H7 (cell line): ENCODE measurements at places on chromosomes 11 and 22.

GRCh38 chr11:112884012-112884767, 77.0 kb upstream of the NCAM1 start:
- DNase-seq = no peak

- DNase-seq = no peak
Measured at GRCh38 chr11:122207921-122208764, 92.1 kb upstream of the BLID start.

GRCh38 chr22:24145446-24146193, 35.7 kb upstream of the SUSD2 start:
- no peak for DNase-seq

DNA sequence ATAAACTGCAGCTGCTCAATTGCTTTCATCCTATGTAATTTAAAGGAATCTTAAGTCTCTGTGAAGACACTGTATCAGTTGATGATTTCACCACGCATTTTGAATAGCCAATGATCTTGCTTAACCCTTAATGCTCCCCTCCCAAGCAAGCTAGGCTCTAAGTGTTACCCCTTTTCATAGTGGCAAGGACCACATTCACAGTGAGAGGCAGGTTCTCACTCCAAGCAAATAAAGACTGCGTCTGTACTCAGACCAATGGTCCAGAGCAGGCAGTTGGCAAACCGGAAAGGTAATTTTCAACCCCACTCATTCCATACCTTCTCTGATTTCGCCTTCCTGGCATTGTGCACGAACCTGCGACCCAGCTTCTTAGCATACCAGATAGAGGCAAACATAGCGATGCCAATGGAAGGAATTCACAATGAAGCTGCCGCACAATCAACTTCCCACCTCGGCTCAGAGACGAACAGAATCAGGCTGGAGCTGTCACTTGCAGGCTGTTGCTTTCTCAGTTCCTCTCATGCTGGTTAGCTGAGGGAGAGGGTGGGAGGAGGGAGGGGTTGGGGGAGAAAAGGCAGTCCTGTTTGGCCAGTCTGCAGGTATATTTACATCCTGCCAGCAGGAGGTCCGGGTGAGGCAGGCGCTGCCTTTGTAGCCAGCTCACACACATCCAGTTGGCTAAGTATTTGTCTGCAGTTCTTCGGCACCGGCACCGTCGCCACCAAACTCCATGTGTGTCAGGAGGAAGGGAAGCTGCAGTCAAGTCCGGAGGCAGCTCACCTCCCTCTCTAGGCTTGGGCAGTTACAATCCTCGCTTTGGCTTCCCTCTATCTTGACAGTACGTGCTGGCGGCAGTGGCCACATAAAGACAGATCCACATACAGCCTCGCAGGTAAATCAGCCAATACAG, 1151.2 kb upstream of the CCDC90B start:
- DNase-seq = peak; percentile 46

GRCh38 chr11:76135491-76135890, 70.8 kb downstream of the WNT11 start:
- no peak for DNase-seq

DNA sequence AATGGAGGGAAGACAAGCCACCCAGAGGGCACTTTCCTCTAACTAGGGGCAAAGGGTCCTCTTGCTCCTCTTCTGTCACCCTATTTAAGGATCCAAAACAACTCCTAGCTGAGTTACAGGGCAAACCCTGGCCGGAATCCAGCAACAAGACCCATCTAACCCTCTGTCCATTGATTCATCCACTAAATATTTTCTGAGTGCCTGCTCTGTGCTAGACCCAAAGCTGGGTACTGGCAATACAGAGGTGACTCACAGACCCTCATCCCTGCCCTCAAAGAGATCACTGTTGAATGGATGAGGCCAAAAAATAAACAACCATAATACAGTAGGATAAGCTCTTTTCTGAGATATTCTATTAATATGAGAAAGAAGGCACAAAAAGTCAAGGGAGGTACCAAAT, 4.3 kb upstream of the GALNT18 start:
- no peak for DNase-seq

DNA sequence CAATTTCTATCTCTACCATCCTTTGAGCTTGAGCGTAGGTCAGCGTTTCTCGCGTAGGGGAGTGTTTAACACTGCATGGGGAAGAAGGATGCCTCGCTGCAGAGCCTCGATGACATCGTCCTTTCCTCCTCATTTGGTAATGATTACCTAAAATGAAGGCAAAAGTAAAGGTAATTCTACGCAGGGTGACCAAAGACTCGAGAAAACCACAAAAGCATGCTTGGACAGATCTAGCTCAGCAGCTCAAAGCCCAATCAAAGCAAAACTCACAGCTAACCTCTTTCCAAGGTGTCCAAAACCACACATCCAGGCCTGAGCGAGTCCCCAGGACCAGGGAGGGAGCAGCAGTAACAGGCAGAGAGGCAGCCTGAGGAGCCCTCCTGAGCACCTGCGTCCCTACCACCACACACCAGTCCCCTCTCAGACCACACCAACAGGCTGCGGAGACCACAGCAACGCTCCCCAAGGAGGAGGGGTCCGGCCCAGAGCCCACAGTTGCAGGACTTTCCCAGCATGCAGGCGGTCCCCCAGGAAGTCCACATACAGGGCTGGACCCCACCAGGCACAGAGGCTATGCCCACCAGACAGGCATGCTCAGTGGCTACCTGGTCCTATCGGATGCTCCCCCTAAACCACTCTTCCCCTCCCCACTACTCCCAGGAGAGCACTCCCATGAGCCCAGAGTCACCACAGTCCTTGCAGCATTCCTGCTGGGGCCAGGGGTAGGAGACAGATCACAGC, 3.3 kb downstream of the BRD1 start:
- no peak for DNase-seq

GRCh38 chr11:75570559-75571139, 8.6 kb downstream of the SERPINH1 start:
- no peak for DNase-seq

GRCh38 chr11:96287822-96288439, 55.1 kb downstream of the MAML2 start:
- no peak for DNase-seq

GRCh38 chr11:11733246-11733747, 108.5 kb upstream of the USP47 start:
- DNase-seq = no peak

GRCh38 chr11:60710482-60710881, 11.1 kb downstream of the MS4A8 start:
- peak; percentile 58 for DNase-seq

DNA sequence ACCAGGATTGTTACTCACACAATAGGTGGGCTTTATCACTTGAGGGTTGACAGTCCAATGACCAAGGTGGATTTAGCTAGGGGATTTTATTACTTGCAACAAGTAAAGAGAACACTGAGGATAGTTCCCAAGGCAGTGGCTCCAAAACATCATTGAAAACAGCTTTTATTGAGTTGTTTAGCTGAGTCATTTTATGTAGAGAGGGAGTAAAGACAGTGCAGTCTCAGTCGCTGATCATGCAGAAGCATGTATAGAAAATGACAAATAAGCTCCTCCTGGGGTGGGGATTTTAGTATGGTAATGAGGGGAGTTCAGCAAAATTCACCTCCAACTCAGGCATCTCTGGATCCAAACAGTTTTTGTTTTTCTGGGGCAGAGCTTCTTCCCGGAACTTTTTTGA, 163.0 kb upstream of the CCDC179 start:
- no peak for DNase-seq

GRCh38 chr22:38270091-38270992, 2.5 kb downstream of the TMEM184B start:
- DNase-seq = no peak

DNA sequence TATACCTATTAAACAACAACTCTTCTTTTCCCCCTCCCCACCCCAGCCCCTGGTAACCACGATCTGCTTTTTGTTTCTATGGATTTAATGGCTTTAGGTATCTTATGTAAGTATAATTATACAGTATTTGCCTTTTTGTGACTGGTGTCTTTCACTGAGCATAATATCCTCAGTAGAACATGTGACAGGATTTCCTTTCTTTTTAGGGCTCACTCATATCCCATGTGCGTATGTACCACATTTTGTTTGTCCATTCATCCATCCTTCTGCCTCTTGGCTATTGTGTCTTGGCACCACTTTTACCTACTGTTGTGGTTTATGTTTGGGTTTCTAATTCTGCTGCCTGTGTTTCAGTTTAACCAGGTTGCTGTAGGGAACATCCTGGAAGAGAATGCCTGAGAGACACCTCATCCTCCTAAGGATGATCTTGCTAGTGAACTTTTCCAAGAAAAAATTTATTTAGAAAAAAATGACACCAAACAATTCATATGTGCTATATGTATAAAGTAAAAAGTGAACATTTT, 77.6 kb upstream of the SESN3 start:
- DNase-seq = no peak

GRCh38 chr11:83241291-83241946, 44.7 kb downstream of the CCDC90B start:
- DNase-seq = peak; percentile 33

DNA sequence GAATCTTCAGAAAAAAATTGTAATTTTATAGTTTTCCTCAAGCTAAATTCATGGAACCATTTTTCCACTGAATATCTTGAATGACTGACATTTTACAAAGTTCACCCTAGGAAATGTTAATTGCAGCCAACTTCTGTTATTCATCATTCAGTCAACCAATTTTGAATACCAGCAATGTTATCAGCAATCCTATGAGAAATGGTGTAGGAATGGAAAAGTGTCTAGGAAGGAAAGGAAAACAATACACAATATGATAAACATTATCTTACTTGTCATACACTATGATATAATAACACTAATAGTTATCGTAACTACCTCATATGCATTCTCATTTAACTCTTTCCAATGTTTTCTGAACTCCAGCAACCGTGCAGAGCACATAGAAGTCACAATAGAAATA, 790.5 kb upstream of the LRRC4C start:
- no peak for DNase-seq

- DNase-seq = no peak
Measured at GRCh38 chr22:47586038-47586437, 823.6 kb downstream of the TBC1D22A start.

DNA sequence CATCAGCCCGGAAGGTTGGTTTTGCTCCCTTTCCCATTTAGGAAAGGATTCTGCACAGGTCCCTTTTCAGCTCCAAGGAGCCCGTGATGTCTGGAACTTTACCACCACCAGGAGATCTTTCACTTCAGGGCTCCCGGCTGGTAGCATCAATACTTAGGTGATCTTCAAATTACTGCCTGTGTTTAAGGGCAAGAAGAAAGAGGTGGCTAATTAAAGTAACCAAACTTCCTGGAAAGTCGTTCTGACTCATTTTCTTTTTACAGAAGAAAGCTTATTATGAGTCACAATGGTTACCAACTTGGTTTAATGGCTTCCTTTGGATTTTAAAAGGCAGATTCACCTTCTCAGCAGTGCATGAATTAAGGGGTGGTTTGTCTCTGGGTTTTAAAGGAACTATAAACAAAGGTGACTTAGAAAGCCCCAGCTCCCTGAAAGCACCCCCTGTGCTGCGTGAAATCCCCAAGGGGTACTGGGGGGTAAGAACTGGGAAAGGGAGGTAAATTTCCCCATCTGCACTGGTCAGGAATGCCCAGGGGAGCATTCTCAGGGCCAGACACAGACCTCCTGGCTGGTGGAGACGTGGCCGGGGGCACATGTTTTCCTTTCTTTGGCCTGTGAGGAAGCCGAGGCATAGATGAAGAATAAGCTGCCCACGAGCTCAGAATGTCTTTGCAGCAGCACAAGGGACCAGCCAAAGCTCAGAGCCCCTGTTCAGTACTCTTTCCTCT, 8.8 kb downstream of the POU2F3 start:
- no peak for DNase-seq

GRCh38 chr11:119092880-119093842, 8.5 kb downstream of the HMBS start:
- DNase-seq = no peak

DNA sequence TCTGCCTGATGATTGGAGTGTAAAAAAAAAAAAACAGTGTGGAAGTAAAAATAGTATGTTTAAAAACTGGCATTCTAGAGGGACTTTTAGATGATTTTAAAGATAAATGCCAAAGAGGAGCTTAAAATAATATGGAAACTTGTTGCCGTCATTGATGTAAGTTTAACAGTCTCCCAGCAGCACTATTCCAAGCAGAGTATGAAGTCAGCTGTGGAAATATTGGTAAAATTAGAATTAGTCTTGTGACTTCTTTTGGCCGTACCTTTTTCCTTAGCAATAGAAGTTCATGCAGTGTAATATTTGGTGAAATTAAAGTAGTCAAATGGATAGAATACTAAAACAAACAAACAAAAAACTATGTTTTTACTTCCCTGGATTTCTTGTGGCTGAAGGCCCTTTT, 134.9 kb downstream of the METTL15 start:
- DNase-seq = no peak

GRCh38 chr11:2529636-2530035, 84.8 kb downstream of the KCNQ1 start:
- DNase-seq = peak; percentile 30

GRCh38 chr22:24005201-24005600, at the start of gene GSTT4:
Gene GSTT4 (minus strand): TSS chr22:24005453. CDS start chr22:24005356, 97 bp downstream.
- DNase-seq = peak; percentile 36

DNA sequence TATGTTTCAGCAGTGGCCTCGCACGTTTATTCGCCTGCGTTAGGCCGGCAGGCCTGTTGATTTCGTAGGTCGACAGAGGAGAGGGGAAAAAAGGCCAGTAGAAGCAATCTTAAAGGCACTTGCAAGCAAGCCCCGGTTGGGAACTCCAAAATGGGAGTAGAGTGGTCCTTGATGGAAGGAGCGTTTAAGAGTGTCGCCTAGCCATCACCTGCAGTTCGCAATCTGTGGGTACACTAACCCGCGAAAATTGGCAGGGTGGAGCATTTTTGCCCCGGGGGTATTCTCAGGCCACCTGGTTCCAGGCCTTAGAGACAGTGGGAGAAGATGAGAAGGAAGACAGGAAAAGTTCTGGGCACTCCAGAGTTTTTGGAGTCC, 1.1 kb downstream of the EWSR1 start:
- no peak for DNase-seq

DNA sequence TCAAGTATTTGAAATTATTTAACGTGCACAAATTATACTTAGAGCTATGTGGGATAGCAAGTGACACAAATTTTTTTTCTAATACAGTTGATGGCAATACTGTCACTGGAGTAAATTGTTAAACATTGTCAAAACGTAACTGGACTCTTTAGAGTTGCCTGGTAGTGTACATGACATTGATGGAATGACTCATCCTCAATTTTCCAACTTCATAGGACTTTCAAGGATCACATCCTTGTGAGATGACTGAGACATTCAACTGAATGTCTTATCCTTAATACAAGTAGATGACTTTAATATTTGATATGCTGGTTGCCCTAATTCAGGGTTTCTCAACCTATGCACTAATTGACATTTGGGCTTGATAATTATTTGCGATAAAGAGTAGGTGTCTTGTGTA, 310.0 kb downstream of the SWAP70 start:
- DNase-seq = no peak
